Brain microvascular endothelial cell (primary cell): ENCODE measurements at places on chromosomes 16 and 17.

- no peak for DNase-seq
Observed at GRCh38 chr17:29930409-29931010, 482 bp upstream of the SSH2 start.

- DNase-seq: no peak
Observed at GRCh38 chr16:87250431-87250960, 66.7 kb downstream of the C16orf95 start.

DNA sequence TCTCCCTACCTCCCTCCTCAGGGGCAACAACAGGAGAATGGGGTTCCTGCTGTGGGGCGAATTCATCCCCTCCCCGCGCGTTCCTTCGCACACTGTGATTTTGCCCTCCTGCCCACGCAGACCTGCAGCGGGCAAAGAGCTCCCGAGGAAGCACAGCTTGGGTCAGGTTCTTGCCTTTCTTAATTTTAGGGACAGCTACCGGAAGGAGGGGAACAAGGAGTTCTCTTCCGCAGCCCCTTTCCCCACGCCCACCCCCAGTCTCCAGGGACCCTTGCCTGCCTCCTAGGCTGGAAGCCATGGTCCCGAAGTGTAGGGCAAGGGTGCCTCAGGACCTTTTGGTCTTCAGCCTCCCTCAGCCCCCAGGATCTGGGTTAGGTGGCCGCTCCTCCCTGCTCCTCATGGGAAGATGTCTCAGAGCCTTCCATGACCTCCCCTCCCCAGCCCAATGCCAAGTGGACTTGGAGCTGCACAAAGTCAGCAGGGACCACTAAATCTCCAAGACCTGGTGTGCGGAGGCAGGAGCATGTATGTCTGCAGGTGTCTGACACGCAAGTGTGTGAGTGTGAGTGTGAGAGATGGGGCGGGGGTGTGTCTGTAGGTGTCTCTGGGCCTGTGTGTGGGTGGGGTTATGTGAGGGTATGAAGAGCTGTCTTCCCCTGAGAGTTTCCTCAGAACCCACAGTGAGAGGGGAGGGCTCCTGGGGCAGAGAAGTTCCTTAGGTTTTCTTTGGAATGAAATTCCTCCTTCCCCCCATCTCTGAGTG lies 5.9 kb upstream of the LASP1NB start:
- no peak for DNase-seq

- DNase-seq: no peak
Observed at GRCh38 chr16:58044266-58045019, 18.9 kb downstream of the MMP15 start.

GRCh38 chr17:50922721-50923405 lies 56.7 kb upstream of the TOB1 start:
- no peak for DNase-seq

GRCh38 chr17:51740531-51740930 lies 418.0 kb downstream of the CA10 start:
- DNase-seq: no peak

DNA sequence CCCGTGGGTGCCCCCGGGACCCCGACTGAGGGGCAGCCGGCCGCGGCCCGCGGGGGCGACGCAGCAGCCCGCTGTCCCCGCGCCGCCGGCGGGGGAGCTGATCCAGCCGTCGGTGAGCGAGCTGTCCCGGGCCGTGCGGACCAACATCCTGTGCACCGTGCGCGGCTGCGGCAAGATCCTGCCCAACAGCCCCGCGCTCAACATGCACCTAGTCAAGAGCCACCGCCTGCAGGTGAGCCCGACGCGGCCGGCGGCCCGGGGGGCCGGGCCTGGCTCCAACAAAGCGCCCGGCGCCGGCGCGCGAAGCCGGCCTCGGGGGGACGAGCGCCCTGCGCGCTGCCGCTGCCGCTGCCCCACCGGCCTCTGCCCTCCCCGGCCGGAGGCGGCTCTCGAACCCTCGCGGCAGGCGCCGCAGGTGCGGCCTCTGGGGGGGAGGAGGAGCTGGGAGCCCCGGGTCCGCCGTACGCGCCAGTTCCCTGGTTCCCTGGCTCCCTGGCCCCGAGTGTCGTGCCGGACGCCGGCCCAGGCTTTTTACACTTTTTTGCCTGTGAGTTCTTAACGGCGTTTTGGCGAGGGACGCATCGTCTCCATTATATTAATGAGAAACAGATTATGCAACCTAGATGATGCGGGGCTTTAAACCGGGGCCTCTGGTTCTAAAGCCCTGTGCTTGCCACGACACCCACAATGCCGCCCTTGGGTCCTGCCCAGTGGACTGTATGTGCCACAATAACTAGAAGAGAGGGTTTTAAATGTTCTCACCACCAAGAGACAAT lies 521 bp downstream of the ATMIN start:
- DNase-seq: peak; percentile 6

DNA sequence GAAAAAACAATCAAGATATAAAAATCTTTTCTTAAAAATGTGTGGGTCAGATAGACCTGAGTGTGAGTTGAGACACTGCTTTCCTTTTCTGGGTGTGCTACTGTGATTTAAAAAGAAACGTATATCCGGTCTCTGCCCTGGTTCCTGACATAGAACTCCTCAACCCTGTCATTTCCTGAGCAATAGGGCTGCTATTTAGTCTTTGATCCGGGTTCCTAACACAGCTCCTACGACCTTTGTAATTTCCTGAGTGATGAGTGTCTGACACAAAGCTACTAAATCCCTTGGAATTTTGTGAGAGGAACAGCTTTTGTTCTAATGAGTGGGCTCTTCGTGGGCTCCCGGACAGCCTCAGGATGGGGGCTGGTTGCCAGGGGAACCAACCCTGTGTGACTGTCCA lies 93.9 kb upstream of the FA2H start:
- peak; percentile 37 for DNase-seq

DNA sequence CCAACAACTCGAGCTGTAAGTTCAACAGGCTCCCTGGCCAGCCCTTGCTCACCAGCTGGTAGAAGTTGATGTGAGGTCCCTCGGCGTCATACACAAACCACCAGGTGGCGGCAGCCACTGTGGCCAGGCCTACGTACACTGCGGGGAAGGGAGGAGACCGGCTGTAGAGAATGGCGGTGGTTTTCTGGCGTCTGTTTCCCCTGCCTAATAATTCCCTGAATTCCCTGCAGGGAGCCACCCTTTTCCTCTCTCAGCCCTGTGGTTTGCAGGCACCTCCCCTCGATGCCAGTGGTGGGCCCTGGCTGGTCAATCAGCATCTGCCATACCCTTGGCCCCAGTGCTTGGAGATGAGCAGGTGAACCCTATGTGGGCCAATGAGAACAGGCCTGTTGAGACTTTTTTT lies 18.9 kb upstream of the P2RX1 start:
- peak; percentile 71 for DNase-seq

GRCh38 chr16:28835864-28836760 lies 10.0 kb downstream of the TUFM start:
- DNase-seq: no peak

DNA sequence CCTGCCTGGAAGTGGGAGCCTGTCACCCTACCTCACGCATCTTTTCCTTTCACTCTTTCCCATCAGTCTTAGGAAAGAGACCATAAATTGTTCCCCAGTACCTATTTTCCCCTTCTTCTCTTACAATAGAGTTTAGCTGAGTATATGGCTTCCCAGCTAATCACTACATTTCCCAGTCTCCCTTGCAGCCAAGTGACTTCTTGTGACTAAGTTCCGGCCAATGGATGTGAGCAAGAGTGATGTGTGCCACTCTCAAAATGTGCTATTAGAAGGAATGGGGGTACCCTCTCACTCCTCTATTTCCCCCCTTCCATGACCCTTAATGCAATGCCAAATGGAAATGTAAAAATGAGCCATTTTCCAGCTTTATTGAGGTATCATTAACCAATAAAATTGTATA lies 8.2 kb upstream of the PYY start:
- DNase-seq: no peak

GRCh38 chr17:78316115-78316866 lies 43.6 kb downstream of the SOCS3 start:
- DNase-seq: no peak

- DNase-seq: no peak
Observed at GRCh38 chr16:27458258-27458657, 56.3 kb downstream of the IL21R start.

- DNase-seq: peak; percentile 86
Observed at GRCh38 chr17:65231662-65232335, 94.6 kb downstream of the RGS9 start.

- DNase-seq: no peak
Observed at GRCh38 chr17:44776628-44777393, 18.0 kb downstream of the ADAM11 start.

DNA sequence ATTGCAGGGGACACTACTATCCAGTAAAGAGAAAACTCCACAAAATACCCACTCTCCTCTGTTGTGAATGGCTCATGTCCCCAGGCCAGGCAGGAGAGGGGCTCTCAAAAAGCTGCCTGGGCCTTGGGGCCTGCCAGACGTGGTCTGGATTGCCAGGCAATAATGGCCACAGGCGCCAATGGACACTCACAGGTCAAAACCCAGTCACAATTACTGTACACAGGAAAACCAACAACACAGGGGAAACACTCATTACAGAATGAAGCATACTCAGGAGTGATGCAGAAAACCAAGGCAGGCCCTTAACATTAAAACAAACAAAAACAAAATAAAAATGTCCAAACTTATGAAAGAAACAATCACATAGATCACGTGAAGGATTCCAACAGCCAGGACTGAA lies 35.1 kb upstream of the SREBF1 start:
- no peak for DNase-seq

DNA sequence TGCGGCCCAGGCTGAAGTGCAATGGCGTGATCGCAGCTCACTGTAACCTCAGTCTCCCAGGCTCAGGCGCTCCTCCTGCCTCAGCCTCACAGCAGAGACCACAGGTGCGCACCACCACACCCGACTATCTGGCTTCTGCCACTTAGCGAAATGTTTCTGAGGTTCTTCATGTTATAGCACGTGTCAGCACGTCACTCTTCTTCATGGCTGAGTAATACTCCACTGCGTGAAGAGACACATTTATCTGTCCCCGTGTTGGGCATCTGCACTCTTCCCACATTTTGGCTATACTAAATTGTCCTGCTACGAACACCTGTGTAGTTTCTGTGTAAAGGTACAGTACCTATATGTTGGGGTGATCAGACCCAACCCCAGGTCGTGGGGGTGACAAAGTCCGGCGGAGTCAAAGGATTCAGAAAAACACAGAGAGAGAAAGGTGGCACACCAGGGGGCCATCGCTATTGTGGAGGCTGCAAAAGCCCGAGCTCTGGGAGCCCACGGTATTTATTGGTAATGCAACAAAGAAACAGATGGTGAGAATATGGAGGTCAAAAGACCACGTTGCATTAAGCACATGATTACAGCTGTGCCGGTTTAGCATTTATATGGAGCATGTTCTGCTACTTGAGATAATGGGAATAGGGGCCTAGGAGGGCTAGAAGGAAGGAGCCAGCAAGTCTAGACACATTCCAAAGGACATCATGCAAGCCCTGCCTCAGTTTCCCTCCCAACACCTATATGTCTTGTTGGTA lies 851 bp upstream of the DPEP1 start:
- no peak for DNase-seq

DNA sequence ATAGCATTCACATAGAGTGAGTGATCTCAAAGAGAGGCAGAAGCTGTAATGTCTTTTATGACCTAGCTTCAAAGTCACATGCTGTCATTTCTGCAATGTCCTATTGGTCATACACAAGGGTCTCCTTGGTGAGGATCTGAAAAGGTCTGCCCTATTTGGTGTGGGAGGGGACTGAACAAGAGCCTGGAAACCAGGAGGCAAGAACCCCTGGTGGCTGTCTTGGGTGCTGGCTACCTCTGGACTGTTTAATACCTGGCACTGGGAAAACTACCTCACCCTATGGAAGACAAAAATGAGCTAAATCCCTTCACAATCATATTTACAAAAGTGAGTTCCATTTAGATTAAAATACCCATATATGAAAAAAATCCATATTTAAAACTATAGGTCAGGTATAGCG lies 9.0 kb downstream of the KCTD13 start:
- DNase-seq: no peak

DNA sequence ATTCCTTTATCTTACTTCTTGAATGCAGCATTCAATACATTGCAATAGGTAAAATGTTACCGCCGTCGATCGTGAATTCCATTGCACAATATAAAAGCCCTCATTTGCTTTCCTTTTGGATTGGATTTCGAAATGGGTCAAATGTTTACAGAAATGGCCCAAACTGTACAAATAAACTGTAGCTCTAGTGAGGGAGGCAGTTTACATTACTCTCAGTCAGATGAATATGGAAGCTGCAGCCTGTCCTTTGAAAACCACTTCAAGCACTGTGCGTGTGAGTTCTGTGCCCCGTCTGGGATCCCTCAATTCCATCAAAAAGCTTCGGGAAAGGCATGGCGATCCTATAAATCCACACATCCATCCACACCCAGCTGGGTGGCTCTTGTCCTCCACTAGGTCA lies 258.6 kb upstream of the FOXF1 start:
- no peak for DNase-seq

DNA sequence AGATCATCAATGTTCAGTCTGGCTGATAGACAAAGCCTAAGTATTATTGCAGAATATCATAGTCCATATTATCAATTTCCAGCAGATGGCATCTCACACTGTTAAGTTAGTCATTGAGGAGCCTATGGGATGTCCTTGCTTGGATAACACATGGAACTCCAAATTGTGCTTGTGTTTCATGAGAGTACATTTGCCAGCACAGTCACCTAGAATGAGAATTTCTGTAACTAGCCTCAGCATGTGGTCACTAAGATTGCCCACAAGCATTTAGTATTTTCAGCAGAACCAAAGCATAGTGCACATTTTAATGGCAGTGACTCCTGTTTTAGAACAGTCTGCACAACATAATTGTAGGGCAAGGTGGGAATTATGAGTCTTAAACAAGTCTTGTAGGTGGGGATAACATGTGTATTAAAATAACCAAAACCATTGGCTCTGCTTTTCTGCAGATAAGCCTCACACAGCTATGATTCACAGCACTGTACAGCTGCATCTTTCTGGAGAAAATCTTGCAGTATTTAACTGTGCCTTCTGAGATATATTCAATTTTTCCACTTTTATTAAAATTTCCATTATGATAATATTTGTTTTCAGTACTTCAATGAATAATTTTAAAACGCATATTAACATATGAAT lies 882.8 kb upstream of the SOX9 start:
- peak; percentile 3 for DNase-seq

DNA sequence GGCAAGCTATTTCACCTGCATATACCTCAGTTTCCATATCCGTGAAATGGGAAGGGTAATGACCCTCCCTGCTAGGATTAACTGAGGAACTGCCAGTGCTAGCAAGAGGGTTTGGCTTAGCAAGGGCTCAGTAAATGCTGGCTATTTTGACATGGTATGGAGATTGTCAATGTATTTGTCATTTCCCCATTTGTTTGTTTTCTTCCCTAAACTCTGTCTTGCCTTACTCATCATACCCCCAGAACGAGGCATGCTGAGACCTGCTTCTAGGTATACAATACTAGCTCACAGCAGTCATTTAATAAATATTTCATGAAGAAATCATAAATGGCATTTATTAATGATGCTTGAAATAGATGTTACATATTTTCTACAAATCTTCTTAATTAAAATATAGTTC lies 124.0 kb downstream of the DYNLRB2 start:
- DNase-seq: no peak
